ENCODE measurements at places on chromosomes 5 and 9.

DNA sequence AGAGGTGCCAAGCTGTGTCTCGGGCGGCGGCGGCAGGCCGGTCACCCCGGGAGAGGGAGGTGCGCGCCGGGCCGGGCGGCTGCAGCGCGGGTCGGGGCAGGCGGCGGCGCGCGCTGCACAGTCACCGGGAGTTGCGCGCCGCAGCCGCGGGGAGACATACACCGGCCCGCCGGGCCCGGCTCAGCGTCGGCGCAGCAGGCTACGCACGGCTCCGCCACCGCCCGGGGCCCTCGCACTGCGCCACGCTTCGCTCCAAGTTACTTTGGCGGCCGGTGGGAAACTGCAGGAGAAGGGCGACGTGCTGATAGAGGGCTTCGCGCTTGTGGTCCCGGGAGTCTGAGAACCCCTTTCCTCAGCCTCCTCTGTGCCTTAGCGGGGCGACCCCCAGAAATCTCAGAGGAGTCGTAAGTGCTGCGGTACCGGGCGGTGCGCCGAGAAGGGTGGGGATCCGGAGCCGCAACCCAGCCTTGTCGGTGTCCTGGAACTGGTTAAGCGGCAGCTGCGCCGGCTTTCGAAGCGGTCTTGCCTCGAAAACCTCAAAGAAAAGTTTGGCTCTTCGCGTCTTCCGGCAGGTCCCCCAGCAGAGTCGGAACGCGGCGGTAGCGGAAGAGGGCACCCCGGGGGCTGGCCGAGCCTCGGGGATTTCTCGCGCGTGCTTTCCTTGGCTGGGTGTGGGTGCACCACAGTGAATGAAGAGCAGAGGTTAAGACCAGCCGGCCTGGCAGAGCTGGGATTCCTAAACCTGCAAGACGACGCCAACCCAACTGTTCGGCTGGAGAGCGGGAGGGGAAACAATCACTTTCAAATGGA lies at the start of gene EFNA5:
Gene EFNA5 (minus strand): TSS at position 6 of the 810 bp plus-strand sequence.
- DNase-seq: peak; percentile 20

DNA sequence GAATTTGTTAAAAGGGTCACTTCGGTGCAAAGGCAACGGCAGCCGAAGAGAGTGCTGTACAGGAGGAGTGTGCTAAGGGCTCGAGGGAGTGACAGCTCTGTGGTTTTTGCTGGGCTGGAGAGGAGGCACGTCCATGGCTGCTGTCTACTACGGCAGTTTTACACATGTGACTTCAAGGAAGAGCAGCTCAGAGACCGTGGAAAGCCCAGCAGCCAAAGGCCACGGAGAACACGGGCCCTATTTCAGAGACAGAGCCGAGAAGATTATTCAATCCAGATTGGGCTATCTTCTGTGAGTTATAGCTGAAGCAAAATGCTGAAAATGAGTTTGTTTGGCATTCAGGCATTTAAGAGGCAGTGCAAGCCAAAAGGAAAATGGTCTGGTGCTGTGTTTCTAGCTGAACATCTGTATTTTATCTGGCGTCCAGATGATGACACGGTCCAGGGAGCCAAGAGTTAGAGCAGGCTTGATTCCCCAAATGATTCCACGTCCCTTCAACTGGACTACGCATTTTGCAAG lies 96.4 kb downstream of the RFK start:
- no peak for DNase-seq

GRCh38 chr5:1868886-1869475 lies 13.7 kb downstream of the IRX4 start:
- no peak for DNase-seq

GRCh38 chr9:72592502-72593403 lies 71.3 kb downstream of the TMC1 start:
- peak; percentile 9 for DNase-seq

DNA sequence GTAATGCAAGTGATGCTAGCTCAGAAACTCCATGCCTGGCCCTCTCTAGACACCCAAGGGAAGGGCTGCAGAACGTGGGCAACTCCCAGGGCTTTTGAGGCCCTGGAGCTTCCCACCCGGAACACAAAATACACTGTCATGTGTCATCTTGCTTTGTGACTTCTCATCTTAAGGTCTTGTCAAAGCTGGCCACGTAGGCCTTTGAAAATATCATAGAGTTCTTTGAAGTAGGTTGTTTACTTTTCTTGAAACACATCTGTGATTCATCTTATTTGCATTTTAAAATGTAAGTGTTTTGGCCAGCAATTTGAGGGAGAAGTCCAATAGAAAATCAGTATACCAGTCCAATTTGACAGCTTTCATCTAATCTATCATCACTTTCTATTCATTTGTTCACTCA lies 40.2 kb upstream of the PALM2AKAP2 start:
- DNase-seq: no peak

- DNase-seq: no peak
Observed at GRCh38 chr5:134138416-134139376, 24.2 kb downstream of the TCF7 start.

GRCh38 chr9:35112257-35113020 lies 3.2 kb downstream of the ATOSB start:
- no peak for DNase-seq

DNA sequence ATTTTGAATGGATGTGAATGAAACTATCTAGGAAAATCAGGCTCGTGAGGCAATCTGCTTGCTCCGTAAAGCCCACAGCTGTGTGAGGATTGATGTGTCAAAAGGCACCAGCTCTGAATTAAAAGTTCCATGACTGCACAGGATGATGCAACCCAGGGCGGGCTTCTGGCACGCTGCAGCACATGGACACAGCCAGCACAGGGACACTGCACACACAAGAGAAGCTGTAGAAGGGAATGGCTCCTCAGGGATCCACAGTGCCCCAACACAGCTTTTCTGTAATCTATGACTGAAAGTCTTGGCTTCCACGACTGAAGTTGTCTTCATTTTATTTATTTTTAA lies 151.0 kb downstream of the GCNT1 start:
- DNase-seq: peak; percentile 7

DNA sequence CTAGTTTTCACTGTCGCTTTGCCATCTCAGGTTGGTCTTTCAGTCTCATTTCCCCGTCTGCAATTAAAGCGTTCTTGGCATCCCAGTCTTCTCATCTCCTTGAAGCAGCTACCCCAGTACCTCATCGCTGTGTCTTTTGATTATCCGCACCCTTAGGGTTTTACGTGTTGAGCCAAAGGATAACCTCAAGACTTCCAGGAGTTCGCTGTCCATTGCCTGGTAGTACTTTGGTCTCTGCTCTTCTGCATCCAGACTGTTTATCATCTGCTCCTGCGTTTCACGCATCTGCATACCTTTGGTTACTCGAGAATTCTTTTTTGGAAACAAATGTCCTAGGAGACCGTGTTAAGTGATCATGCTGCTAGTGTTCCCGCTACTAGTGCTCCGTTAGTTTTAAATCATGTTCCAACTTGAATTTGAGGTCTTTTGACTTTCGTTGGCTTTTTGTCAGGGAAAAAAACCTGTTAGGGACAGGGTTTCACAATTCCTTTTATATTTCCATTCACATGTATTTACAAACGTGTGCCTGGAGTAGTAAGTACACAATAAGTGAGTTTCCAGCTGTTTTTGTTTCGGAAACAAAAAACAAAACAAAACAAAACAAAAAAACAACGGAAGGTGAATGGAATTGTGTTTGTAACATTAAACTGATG lies 888 bp downstream of the RABGAP1 start:
- DNase-seq: no peak

DNA sequence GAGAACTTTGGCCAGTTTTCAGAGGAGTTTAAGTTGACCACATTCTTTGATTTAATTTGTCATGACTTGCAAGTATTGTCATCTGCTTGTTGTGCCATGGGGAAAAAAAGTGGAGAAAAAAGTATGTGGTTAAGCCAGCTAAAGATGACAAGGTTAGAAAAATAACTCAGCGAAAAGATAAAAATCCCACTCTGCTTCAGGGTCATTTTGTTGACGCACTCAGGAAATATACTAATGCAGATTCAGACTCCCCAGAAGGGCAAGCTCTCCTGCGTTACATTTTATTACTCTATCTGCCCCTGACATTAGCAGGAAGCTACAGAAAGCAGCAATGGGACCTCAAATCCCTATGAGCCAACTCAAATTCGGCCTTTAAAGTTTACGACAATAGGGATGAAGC lies 27.6 kb upstream of the TESK1 start:
- DNase-seq: no peak

DNA sequence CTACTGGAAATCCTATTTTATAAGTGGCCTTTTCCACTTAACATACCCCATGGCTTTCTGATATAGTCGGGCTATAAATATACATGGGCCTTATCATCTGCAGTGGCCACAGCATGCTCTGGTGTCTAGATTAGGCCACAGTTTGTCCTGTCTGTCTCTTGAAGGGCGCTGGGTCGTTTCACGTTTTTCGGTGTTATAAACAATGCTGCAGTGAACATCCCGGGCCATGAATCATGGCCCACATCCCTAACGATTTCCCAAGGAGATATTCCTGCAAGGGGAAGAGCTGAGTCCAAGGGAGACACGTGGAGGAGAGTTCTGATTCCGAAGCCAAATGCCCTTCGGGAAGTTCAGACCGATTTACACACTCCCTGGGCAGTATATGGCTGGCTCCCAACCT lies 8.4 kb downstream of the PLPP7 start:
- no peak for DNase-seq

DNA sequence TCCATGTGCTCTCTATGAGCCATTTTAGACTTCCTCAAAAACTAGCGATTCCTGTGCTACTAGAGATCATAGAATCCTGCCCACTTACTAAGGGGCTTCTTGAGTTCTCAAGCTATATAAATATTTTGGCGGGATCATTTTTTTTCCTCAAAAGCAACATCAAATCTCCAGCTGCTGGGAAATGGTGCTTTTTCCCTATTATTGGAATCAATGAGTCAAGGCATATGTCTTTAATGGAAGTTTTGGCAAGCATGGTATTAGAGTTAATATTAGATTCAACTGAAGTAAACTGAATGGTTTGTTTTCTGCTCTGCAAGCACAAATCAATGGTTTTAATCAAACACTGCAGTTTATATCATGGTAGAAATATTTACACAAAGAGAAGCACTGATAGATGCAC lies 369.9 kb upstream of the PTGER4 start:
- no peak for DNase-seq

DNA sequence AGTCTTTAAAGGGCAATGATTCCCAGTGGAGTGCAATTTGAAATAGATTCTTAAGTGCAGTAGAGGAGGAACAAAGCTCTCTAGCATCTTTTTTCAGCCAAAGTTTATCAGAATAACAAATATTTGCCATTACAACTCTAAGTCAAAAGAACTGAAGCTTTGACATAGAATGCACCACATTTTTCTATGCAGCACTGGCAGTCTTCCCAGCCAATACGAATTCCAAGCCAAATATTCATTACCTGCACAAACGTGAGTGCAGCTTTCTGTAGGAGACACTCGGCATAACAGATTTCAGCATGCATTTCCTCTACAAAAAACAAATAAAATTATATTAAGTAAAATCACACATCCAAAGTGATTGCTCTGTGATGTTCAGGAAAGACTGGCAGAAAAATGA lies 103.4 kb downstream of the TTC39B start:
- DNase-seq: no peak

GRCh38 chr9:133225171-133226011 lies 16.3 kb upstream of the OBP2B start:
- no peak for DNase-seq

All from NCI-H1930 (cell line).